ENCODE measurements at places on chromosomes 1 and 21. TPM values are rescaled to one million over a fixed set of nuclear protein-coding genes. Genes with fewer than 3 reads are reported as not detected.

Gene TDRD5
- not detected for total RNA-seq

Gene C8B
- not detected for total RNA-seq

Gene CDC20
- total RNA-seq: 24.3 TPM

Gene ZNF593OS
- total RNA-seq: not detected

Gene IVL
- not detected for total RNA-seq

Gene PRR9
- not detected for total RNA-seq

Gene LCE6A
- not detected for total RNA-seq

Gene CALML6
- total RNA-seq: 0.64 TPM

Gene C21orf58
- total RNA-seq: 5.9 TPM

Gene FCGR3A
- total RNA-seq: 4.0 TPM

Gene AQP10
- not detected for total RNA-seq

Gene LRRC38
- not detected for total RNA-seq

Gene TSTD1
- 14.2 TPM for total RNA-seq

Gene MSH4
- 0.44 TPM for total RNA-seq

Gene LCE3E
- not detected for total RNA-seq

Gene PCSK9
- 6.8 TPM for total RNA-seq

Gene RERE
- 115 TPM for total RNA-seq

Gene HSF2BP
- 2.3 TPM for total RNA-seq

Gene PTCH2
- total RNA-seq: 0.51 TPM
